Ecto neural progenitor cell (in vitro differentiated cells): ENCODE measurements at places on chromosomes 13 and 19.

DNA sequence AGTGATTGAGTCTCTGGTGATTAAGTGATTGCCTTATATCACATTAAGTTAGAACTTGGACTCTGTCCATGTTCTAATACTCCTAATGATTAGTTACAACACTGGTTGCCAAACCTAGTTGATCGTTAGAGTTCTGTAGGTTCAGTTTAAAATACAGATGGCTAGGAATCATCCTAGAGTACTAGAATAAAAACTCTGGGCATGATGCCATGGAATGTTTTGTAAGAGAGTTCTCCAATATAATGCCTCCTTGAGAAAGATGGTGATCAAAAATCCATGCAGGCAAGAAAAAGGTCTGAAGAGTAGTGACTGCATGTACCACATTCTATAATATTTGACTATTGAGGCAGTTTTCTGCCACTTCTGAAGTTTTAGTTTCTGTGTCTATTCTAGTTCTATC, 176.3 kb downstream of the GPC5 start:
- no peak for DNase-seq

GRCh38 chr13:113625965-113626721, 31.9 kb downstream of the ATP4B start:
- DNase-seq = no peak

DNA sequence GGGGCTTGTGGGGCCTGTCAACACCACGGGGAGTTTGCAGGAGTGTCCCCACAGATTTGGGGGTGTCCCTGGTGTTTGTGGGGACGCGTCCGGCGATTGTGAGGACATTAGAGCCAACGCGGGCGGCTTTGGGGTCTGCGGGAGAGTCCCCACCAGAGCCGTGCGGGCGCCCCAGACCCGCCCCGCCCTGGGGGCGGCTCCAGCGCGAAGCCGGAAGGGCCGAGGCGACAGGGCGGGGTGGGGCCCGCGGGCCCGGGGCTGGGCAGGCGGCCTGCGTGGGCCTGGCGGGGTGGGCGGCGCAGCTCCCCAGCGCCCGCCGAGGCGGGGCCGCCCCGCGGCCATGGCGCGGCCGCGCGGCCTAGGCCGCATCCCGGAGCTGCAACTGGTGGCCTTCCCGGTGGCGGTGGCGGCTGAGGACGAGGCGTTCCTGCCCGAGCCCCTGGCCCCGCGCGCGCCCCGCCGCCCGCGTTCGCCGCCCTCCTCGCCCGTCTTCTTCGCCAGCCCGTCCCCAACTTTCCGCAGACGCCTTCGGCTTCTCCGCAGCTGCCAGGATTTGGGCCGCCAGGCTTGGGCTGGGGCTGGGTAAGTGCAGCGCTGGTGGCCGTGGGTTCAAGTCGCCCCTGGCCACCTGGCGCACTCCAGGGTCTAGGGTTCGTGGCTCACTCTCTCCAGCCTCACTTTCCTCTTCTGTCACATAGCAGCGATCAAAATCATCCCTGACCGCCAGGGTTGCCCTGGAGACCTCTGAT, 10.3 kb downstream of the PDE4A start:
- no peak for DNase-seq

GRCh38 chr13:39451860-39452301, 151.1 kb downstream of the LHFPL6 start:
- no peak for DNase-seq

- no peak for DNase-seq
Observed at GRCh38 chr19:50978772-50979390, 4.8 kb downstream of the KLK7 start.

- DNase-seq = no peak
Observed at GRCh38 chr13:97953376-97953970, at the start of gene IPO5. Gene IPO5 (plus strand): TSS chr13:97953675. CDS start chr13:97976697, 23,022 bp downstream.

DNA sequence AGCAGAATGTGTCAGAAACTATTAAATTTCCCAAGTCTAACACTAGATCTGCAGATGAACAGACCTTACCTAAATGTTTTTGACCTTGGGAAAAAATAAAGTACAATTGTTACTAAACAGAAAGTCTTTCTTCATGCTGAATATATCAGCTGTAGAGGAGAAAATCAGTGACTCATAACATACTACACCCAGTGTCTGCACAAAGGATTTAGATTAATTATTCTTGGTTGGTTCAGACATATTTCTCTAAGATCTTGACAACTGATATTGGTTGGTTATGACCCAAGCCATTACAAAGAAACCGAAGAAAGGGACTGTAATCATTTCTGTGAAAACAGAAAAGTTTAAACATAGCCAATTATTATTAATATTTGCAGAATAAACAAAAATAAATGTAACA, 225.1 kb downstream of the HS6ST3 start:
- DNase-seq = no peak
